ENCODE measurements at places on chromosomes 1 and 21.

DNA sequence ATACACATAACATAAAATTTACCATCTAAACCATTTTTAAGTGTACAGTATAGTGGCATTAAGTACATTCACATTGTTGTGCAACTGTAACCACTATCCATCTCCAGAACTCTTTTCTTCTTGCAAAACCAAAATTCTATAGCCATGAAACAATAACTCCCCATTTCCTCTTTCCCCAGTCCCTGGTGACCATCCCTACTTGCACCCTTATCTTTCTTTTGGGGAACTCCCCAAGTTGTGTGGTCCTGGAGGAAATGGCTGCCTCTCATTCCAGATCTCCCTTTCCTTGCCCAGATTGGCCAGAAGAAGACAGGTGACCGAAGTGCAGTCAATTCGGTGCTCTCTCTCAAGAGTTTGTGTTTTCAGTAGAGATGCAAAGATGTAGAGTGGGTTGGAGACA, 389.6 kb upstream of the C1orf87 start:
- no peak for DNase-seq

- DNase-seq: no peak
Measured at GRCh38 chr1:33004613-33005012, 32.1 kb downstream of the AK2 start.

DNA sequence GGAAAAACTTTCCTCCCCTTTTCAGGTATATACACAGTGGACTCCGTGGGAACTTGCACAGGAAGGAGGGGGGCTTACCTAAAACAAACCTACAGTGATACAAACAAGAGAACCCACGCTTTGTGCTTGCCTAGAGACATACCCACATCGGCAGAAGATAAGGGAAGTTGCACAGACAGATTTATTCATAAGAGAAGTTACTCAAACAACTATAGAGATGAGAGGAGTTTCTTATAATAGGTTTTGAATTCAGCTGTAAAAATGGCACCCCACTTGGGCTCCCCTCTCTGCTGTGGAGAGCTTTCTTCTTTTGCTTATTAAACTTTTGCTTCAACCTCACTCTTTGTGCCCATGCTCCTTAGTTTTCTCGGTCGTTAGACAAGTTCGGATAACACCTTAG, 1.8 kb upstream of the DUSP12 start:
- no peak for DNase-seq

- no peak for DNase-seq
Measured at GRCh38 chr1:46317323-46317722, 13.8 kb downstream of the UQCRH start.

DNA sequence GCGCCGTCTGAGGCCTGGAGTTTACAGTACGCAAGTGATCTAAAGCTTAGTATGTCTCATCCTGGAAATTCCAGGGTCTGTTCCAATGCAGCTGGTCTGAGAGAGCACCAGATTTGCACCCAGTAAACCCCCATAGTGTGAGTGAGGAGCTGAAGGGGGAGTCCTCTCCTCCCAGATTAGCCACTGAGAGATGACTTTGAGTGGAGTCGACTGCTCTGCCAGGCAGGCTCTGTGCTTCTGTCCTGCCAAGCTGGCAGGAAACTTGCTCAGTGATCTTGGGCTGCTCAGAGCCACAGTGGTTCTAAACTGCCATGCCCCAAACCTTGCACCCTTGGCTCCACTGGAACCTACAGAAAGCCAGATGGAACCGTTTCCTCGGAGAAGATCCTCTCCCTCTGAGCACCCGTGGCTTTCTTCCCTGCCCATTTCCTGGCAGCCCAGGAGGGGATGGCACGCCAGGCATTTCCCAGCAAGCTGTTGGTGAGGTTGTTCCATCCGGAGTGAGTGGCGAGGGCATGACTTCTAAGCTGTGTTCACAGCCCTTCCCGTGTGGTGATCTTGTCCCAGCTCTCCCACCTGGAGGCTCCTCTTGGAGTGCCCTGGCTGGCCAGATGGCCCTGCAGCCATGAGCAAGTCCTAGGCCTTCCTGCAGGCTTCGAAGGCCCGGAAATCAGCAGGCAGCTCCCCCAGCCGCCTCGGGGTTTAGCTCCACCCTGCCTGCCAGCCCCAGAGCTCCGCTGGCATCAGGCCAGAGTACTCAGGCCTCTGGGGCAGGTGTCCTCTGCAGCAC, 125.9 kb upstream of the VAMP3 start:
- DNase-seq: no peak

DNA sequence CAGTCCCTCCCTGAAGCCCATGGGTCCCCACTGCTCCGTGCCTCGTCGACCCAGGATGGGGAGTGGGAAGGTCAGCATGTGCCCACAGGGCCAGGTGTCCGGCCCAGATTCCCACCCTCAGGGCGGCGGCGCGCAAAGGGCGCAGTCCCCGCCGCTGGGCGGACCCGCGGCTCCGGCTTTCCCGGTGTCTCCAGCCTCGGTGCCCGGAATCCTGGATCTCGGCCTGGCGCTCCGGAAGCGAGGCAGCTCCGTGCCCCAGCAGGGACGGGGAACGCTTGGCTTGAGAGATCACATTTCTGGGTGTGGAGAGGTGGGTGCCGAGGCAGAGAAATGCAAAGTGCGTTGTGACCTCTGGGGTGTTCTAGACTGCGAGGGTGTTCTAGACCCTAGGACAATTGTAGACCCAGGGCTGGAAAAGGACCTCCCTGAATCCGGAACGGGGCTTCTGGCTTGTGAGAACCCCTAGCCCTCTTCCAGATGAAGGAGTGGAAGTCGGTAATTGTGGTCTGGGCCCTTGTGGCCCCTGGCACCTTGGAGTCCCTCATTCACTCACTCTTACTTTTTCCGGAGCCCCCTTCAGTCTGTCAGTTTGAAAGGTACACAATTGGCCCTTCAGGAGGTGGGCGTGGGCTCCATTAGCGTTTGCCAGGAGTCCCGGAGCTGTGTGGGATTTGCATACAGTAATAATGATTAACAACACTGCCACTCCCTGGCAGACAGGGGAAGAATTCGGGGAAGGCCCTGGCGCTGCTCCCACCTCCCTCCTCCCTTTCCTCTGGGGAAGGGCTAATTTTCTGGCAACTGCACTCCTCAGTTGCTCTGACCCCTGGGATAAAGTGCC, 1.6 kb upstream of the KCND3 start:
- DNase-seq: peak; percentile 11

GRCh38 chr1:97791251-97791650, 129.6 kb downstream of the DPYD start:
- DNase-seq: no peak
